Body of pancreas (tissue), 4 donors: ENCODE measurements at places on chromosomes 11 and 22. TPM values are rescaled to one million over a fixed set of nuclear protein-coding genes. Genes with fewer than 3 reads are reported as not detected.
A peak's percentile ranks its signal among the peaks of the same experiment; 100 is the strongest.

DNA sequence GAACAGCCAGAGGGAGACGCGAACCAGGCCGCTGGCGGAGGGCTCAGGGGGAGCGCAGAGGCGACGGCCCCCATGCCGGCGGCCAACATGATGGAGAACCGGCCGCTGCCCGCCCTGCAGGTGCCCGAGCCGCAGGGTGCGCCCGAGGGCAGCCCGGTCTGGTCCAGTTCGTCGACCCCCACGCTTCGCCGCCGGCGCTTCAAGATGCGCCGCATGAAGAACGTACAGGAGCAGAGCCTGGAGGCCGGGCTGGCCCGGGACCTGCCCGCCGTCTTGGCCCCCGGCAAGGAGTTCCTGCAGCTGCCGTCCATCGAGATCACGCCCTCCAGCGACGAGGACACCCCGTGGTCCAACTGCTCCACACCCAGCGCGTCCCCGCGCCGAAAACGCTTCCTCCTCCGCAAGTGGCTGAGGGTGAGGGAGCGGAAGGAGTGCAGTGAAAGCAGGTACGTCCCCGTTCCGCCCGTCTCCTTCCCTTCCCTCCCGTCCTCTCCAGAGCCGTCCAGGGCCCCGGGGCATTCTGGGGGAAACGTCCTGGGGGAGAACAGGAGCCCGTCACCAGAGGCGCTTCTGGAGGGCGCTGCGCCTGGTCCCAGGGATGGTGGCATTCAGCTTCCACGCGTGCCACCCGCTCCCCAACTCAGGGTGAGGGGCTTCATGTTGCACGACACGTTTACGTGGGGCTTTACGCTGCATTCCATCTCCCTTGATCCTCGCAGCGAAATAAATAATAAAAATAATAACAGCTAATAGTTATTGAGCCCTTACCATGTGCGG lies 840 bp downstream of the GRAMD1B start:
- no peak overlapping the region for H3K4me3 ChIP-seq
- peak; percentile 24 for DNase-seq
- peaks cover 12% of the 10 kb centered on the region for H3K4me1 ChIP-seq
- H3K27me3 ChIP-seq = no peaks in the 10 kb centered on the region
- H3K27ac ChIP-seq = no peak overlapping the region
- no peaks in the 10 kb centered on the region for H3K36me3 ChIP-seq

- H3K27ac ChIP-seq = no peak overlapping the region
- peaks cover 13% of the 10 kb centered on the region for H3K27me3 ChIP-seq
- H3K4me1 ChIP-seq = peaks cover 9% of the 10 kb centered on the region
- DNase-seq = no peak
- no peak overlapping the region for H3K4me3 ChIP-seq
Observed at GRCh38 chr11:3199537-3200295, 18.9 kb downstream of the MRGPRG start.

GRCh38 chr11:18773681-18774080 lies 17.9 kb downstream of the PTPN5 start:
- no peak overlapping the region for H3K4me3 ChIP-seq
- no peaks in the 10 kb centered on the region for H3K4me1 ChIP-seq
- H3K36me3 ChIP-seq = no peaks in the 10 kb centered on the region
- H3K27me3 ChIP-seq = no peaks in the 10 kb centered on the region

DNA sequence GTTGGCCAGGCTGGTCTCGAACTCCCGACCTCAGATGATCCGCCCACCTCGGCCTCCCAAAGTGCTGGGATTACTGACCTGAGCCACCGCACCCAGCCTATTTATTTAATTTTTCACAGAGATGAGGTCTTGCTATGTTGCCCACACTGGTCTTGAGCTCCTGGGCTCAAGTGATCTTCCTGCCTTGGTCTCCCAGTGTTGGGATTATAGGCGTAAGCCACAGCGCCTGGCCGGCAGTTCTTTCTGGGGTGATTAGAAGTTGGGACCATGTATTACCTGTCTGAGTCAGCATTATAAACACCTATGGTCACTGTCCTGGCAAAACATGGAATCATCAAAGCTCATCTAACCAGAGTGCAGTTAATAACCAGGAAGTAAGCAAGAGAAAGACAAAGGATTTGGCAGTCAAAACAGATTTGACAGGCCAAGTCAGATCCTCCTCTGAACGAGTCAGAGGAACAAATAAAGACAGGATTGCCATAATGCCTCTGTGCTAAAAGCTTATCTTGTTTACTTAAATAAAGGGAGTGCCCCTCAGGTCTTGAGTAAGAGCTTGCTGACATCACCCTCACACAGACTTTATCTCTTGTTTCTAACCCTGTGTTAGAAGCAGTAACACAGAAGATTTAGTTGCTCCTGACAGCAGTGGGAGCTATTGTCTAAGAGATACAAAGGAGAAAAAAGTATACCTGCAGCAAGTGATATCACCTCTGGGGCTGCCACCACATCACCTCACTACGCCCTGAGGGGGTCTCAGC lies 3.7 kb downstream of the SERPIND1 start:
- H3K4me1 ChIP-seq = peaks cover 17% of the 10 kb centered on the region
- no peak overlapping the region for H3K27ac ChIP-seq
- H3K4me3 ChIP-seq = no peak overlapping the region
- peak; percentile 40 for DNase-seq
- no peaks in the 10 kb centered on the region for H3K27me3 ChIP-seq

Gene SHISAL1
- total RNA-seq = 0.78 TPM

Gene KCNK4
- not detected for total RNA-seq

Gene SMCO4
- total RNA-seq = 4.6 TPM

GRCh38 chr11:78033040-78033439 lies 10.0 kb upstream of the KCTD14 start:
- no peaks in the 10 kb centered on the region for H3K36me3 ChIP-seq
- no peak overlapping the region for H3K4me3 ChIP-seq
- H3K27me3 ChIP-seq = no peaks in the 10 kb centered on the region
- H3K27ac ChIP-seq = peak overlapping the region; percentile 7
- DNase-seq = no peak

Gene LGR4
- 120 TPM for total RNA-seq

DNA sequence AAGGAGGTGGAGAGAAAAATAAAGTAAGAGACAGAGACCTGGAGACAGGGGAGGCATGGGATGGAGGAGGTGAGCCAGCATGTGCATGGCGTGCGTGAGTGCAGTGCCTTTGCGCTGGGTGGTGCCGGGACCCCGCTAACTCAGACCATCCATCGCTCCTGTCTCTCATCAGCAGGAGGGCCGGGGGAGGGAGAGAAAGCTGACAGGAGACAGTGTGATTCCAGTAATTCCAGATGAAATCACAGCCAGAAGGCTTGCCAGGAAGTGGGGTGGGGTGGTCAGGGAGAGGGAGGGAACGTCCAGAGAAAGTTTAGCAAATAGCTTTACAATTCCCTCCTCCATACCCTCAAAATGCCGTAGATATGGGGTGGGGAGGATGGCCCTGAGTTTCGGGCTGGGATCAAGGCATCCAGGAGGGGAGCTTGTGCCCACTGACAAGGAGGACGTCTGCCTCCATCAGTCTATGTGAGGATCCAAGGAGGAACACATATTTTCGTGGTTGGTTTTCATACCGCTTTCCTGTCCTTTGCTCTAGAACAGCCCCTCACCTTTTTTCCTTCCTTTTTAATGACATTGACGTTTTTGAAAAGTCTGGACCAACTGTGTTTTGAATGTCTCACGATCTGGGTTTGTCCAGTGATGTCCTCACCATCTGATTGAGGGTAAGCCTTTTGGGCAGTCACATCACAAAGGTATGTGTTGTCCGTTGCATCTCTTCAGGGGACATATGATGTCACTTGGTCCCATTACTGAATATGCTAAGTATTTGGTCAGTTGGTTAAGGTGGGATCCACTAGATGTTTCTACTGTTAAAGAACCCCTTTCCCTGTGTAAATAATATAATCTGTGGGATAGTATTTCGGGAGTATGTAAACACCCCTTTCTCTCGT lies 567.3 kb downstream of the MIAT start:
- DNase-seq = no peak
- no peaks in the 10 kb centered on the region for H3K27me3 ChIP-seq
- no peak overlapping the region for H3K4me3 ChIP-seq
- no peaks in the 10 kb centered on the region for H3K36me3 ChIP-seq
- no peaks in the 10 kb centered on the region for H3K4me1 ChIP-seq

- H3K4me1 ChIP-seq = no peaks in the 10 kb centered on the region
- DNase-seq = no peak
- H3K36me3 ChIP-seq = no peaks in the 10 kb centered on the region
- no peak overlapping the region for H3K4me3 ChIP-seq
Observed at GRCh38 chr11:79471071-79471844, 30.4 kb upstream of the TENM4 start.

DNA sequence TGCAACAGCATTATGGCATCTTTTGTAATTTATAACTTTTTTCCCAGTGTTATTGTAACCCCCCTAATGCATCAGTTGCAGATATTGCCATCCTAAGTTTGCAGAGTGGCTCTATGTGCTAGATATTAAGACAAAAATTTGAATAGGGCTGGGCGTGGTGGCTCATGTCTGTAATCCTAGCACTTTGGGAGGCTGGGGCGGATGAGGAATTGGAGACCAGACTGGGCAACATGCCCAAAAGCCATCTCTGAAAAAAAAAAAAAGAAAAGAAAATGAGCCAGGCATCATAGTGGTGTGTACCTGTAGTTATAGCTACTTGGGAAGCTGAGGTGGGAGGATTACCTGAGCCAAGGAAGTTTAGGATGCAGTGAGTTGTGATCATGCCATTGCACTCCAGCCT lies 50.1 kb upstream of the MUC15 start:
- DNase-seq = no peak
- no peaks in the 10 kb centered on the region for H3K36me3 ChIP-seq
- H3K4me3 ChIP-seq = no peak overlapping the region
- H3K4me1 ChIP-seq = no peaks in the 10 kb centered on the region
- H3K27ac ChIP-seq = no peak overlapping the region

Gene MRPL40
- 4.0 TPM for total RNA-seq

DNA sequence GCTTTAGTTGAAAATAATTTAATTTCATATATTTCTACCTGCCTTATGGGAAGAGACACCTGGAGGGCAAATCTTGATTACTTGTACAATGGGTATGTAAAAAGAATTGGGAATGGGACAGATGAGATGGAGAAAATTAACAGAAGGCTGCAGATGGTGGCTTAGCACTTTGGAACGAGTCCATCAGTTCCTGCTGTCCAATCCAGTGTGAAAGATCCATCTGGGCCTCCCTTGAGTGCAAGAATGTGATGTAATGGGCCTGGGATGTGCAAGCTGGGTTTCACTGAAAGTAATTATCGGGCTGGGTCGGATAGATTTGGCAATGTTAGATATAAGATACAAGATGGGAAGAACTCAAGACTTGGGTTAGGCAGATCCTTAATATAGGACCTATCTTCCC lies 42.0 kb downstream of the CECR2 start:
- no peaks in the 10 kb centered on the region for H3K27me3 ChIP-seq
- H3K36me3 ChIP-seq = no peaks in the 10 kb centered on the region
- H3K4me3 ChIP-seq = no peak overlapping the region
- H3K4me1 ChIP-seq = no peaks in the 10 kb centered on the region

- H3K4me1 ChIP-seq = no peaks in the 10 kb centered on the region
- no peaks in the 10 kb centered on the region for H3K27me3 ChIP-seq
- H3K4me3 ChIP-seq = no peak overlapping the region
- H3K27ac ChIP-seq = no peak overlapping the region
- H3K36me3 ChIP-seq = no peaks in the 10 kb centered on the region
- DNase-seq = no peak
Observed at GRCh38 chr22:43837666-43838065, 24.6 kb downstream of the SULT4A1 start.

- peak; percentile 95 for DNase-seq
- no peaks in the 10 kb centered on the region for H3K36me3 ChIP-seq
- H3K27ac ChIP-seq = peak overlapping the region; percentile 76
- no peak overlapping the region for H3K4me3 ChIP-seq
- H3K4me1 ChIP-seq = peaks cover 96% of the 10 kb centered on the region
- no peaks in the 10 kb centered on the region for H3K27me3 ChIP-seq
Observed at GRCh38 chr11:57778318-57779037, 16.9 kb downstream of the CTNND1 start.

Gene PRR33
- not detected for total RNA-seq

DNA sequence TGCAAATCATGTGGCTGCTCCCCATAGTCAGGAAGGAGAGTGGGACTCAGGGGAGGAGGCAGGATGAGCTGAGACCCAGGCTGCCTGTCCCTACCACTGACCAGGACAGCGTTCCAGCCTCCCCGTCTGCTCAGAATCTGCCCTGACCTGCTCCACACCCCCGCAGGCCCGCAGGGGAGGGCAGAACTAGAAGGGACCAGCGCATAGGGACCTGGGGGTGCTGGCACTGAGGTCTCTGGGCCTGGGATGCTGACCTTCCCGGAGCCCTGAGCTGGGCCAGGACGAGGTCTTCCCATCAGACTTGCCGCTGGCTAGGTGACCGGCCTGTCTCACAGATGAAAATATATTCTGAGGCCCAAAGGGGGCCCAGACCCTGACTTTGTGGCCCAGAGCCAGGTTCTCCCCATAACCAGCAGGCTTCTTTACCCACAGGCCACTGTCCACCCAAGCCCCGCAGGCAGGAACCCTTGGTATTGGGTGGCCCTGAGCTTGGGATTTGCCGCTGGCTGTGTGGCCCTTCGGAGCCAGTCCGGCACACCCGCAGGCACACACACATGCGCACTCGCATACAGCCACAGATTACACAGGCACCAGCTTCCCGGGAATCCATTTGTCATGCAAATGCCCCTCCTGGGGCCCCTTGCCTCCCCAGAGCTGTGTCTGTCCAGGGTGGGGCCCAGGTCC lies 13.8 kb upstream of the PIM3 start:
- no peak for DNase-seq
- no peak overlapping the region for H3K4me3 ChIP-seq
- no peaks in the 10 kb centered on the region for H3K36me3 ChIP-seq
- peaks cover 62% of the 10 kb centered on the region for H3K4me1 ChIP-seq
- peak overlapping the region; percentile 99 for H3K27ac ChIP-seq

Gene TRPC6
- 4.0 TPM for total RNA-seq

Gene OR10A4
- total RNA-seq = not detected

GRCh38 chr22:37178350-37179125 lies 9.5 kb downstream of the C1QTNF6 start:
- no peaks in the 10 kb centered on the region for H3K27me3 ChIP-seq
- H3K36me3 ChIP-seq = no peaks in the 10 kb centered on the region
- H3K27ac ChIP-seq = no peak overlapping the region
- peaks cover 17% of the 10 kb centered on the region for H3K4me1 ChIP-seq

DNA sequence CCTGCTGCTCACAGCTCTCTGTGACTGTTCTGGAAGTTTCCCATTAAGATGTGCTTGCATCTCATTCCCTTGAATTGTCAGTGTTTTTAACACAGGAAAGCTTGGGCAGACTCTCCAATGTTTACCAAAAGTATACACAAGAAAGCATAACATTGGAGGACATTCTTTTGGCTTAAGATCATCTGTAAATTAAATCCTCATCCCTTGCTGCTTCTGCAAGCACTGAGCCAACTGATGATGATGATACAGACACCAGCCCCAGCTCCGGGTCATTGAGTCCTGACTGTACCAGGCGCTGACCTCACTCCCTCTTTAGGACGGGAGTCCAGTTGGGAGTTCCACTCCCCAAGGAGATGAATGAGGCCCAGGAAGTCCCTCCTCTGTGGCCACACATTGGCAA lies 23.8 kb downstream of the CD82 start:
- H3K27ac ChIP-seq = no peak overlapping the region
- H3K4me1 ChIP-seq = peaks cover 14% of the 10 kb centered on the region
- DNase-seq = no peak
- no peak overlapping the region for H3K4me3 ChIP-seq
